Type B pancreatic cell (in vitro differentiated cells): ENCODE measurements at places on chromosomes 4 and X.
A peak's percentile ranks its signal among the peaks of the same experiment; 100 is the strongest.

DNA sequence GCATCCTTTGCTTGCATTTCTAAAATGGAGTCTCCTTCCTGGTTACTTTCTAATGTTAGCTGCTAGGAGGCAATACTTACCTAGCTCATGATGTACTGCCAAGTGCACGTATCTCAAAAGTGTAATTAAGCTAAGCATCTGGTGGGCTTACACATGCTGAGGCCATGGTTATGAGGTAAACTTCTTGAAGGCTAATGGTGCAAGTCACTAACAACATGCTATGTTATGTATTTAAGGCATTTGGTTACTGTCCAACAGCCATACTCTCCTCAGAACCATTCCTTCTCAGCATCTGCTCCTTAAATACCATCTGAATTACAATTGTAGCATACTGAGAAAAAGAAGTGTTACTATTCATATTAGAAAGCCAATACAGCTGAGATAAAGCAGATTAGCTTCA is 318.6 kb upstream of the BMP3 start:
- DNase-seq = no peak

GRCh38 chrX:65647801-65648200 is 19.7 kb upstream of the MSN start:
- DNase-seq = no peak

DNA sequence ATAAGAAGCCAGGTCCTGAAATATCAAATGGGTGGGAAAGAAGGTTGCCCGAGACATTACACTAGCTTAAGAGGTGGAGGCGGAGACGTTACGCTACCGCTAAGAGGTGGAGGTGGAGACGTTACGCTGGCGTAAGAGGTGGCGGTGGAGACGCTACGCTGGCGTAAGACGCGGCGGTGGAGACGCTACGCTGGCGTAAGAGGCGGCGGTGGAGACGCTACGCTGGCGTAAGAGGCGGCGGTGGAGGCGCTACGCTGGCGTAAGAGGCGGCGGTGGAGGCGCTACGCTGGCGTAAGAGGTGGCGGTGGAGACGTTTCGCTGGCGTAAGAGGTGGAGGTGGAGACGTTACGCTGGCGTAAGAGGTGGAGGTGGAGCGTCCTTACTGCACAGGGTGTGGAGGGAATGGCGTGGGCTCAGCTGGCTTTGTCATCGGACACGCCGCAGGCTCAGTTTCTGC is 12.8 kb downstream of the CYP4V2 start:
- no peak for DNase-seq

- DNase-seq = no peak
Observed at GRCh38 chr4:930028-930551, 2.0 kb downstream of the GAK start.

DNA sequence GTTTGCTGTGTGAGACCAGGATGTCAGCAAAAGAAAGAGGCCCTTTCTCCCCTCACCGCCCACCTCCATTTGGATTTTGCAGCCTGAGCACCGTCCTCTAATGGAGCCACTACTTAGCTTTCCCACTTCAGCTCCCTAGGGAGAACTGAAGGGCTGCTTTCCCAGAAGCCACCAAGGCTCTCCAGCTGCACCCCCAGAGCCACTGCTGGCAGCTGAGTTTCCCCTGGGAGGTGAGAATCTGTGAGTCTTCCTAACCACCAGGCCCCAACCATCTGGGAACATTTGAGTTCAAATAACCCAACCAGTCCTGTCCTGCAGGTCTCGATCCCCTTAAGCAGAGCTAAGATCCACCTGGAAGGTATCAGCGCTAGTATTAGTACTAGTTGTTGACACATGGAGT is 173.1 kb upstream of the USP9X start:
- no peak for DNase-seq

- DNase-seq = no peak
Observed at GRCh38 chrX:20046864-20047263, 56.0 kb upstream of the BCLAF3 start.

DNA sequence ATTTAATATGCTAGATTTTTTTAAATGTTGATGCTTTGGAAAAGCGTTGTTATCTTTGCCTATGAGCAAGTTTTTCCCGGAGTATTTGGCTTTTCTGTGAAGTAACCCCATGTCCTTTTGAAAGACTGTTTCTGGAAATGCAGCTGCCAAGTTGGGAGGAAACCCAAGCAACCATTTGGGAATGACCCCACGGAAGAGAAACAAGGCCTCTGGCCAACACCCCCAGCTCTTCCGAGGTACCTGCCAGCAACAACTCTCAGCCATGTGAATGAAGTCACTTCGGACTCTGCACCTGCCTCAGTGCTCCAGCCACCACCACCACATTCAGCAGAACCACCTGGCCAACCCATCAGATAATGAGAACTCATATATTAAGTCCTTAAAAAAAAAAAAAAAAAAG is 36.2 kb upstream of the DHRSX start:
- DNase-seq = no peak

- no peak for DNase-seq
Observed at GRCh38 chr4:109631532-109632108, 71.6 kb downstream of the MCUB start.

DNA sequence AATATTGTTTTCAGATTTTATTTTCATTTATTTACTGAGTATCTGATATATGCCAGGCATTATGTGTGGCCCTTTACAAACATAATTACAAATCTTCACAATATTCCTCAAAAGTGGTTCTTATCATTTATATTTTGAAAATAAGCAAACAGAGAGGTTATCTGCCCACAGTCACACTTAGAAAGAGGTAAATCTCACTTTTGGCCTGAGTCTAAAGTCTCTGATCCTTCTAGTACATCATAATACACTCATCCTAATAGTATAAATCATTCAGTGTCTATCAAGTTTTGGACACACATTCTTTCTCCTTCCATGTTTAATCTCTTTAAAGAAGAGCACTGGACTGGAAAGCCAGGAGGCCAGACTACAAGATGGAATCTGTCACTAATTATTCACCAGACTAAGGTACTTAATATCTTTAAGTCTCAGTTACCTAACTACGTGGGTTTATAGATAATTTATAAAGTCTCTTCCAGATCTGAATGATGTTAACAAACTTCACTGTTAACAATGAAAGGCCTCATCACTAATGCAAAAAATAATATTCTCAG is 281.3 kb downstream of the PPP3CA start:
- DNase-seq = no peak

DNA sequence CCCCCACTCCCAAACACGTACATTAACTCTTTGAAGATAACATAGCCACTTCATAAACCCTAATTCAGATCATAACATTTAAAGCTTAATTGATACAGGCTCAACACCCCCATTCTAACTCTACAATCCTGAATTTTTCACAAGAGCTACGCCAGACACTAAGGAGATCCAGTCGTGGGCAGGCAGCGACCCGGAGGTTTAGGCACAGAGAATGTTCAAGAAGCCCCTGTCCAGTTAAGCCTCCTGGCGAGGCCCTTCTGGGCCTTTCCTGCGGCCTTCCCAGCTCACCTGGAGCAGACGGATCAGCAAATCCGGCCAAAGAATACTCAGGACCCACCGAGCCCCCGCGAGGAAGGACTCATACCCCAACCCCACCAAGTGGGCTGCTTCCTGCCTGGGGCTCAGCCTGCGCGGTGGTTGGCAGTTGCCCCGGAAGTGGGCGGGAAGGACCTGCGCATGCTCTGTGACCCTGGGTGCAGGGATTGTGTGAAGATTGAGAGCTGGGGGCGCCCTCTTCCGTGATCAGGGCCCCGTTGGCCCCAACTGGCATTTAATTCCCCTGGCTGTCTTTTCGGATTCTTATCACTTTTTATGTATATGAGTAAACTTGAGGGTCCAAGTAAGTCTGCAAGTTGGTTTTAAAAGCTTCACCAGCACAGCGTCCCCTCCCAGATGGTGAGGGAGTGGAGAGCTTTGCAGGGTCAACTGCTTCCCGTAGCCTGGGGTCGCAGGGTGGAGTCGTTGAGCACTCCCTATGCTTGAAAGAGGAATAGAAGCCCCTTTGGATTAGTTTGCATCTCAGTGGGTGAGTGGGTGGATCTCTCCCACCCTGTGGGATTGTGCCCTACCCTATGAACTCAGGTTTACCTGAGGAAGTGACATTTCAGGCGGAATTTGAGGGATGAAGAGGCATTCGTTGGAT is at the start of gene TRIM61:
TRIM61 (minus strand) TSS at position 415 of the 922 bp plus-strand sequence. CDS start 7,655 bp downstream, outside the sequence.
- DNase-seq = peak; percentile 71

- DNase-seq = no peak
Observed at GRCh38 chr4:158197194-158197776, 13.0 kb upstream of the TMEM144 start.

- no peak for DNase-seq
Observed at GRCh38 chr4:186265683-186266652, at the start of gene F11. F11 (plus strand) TSS chr4:186266189; CDS start chr4:186267137, 948 bp downstream.

DNA sequence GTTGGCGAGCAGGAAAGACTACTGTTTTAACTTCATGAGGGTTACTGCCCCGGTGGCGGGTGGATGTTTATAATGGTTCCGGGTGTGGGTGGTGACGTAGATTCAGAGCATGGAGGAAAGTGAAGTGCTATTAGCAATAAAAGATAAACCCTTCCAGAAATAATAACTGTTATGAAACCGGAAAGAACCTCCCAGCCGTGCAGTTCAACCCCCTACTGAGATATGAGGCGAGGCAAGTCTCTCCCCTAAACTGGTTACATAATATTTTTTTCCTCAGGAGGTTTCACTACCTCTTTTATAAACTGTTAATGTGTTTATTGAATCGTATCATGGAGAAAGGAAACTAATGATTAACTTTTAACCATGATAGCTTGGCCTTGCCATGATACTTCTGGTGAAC is 33.9 kb upstream of the STIM2 start:
- DNase-seq = no peak

- DNase-seq = no peak
Observed at GRCh38 chr4:2794486-2795299, 1.8 kb downstream of the SH3BP2 start.

- DNase-seq = no peak
Observed at GRCh38 chr4:1599491-1600210, 84.5 kb downstream of the FAM53A start.

GRCh38 chrX:1657367-1658070 is 42.7 kb downstream of the ASMT start:
- DNase-seq = no peak

DNA sequence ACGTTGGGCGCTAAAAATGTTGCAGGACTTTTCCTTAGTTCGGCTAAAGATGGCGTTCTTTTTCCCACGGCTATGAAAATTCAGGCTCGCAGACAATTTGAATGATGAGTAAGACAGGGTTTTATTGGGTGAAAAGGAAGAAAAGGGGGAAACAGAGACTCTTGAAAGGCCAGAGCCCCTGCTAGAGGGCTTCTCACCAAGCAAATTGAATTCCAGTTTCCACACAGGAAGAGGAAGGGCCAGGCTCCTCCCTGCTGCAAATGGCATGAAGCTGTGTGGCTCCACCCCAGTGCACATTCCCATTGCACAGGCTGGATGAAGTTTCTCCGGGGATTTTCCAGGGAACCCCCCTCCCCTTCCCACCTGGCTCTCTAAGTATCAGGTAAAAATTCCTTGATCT is 210.9 kb downstream of the KLHL4 start:
- no peak for DNase-seq

- DNase-seq = no peak
Observed at GRCh38 chrX:152819266-152819665, 11.3 kb downstream of the CETN2 start.

GRCh38 chr4:167550021-167550420 is 315.7 kb upstream of the SPOCK3 start:
- no peak for DNase-seq

GRCh38 chr4:76546759-76547742 is 112.0 kb downstream of the SHROOM3 start:
- no peak for DNase-seq

GRCh38 chr4:78799551-78800495 is 23.7 kb downstream of the BMP2K start:
- no peak for DNase-seq

GRCh38 chr4:186019269-186019668 is 49.7 kb upstream of the TLR3 start:
- DNase-seq = no peak

- no peak for DNase-seq
Observed at GRCh38 chrX:19544693-19545305, 29.5 kb upstream of the MAP3K15 start.

- no peak for DNase-seq
Observed at GRCh38 chr4:183830438-183830985, 74.6 kb upstream of the STOX2 start.

DNA sequence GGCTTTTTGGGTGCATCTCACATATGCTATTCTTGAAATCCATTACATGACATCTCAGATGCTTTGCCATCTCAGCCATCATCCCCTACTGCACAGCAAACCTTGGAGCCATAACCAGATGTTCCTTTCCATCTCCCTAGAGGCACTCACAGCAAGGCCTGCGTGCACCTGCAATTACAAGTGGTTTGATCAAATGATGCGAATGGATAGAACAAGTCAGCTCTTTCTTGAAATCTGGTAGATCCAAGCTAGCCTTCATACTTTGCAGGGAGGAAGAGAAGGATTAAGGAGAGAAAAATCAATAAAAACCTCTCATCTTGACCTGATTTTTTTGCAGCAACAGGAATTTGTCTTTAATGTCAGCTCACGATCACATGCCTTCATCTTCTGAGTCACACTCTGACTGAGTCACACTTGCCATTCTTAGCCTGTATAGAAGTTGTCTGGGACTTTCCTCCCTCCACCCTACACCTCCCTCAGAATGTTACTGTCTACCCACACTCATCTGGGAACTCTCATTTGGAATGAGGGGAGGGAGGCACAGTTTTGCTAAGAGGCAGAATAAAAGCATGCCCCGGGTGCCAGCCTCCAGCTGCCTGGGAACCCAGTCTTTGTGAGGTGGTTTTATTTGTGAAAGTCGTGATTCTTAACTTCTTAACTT is 11.9 kb upstream of the TRIML1 start:
- DNase-seq = no peak

DNA sequence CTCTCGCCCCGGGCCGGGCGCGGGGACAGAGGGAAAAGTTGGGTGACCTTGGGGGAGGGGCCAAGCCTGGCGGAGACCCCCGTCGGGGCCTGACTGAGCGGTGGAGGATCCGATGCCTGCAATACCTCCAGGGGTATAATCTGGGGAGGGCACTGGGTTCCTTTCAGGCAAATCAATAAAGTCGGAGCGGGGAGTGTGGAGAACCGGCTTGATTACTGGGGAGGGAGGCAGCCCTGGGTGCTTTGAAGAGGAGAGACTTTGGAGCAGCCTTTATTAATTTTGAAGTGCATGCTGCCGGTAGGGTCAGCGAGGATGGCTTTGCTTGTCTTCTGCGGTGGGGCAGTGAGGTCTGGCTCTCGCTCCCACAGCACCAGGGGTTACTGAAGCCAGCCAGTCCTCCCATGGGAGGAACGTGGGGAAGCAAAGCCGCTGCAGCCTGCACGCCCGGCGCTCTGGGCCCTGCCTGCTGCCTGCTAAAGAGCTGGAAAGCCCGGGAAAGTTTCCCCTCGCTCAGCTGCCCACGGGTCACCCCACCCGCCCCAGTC is 403 bp upstream of the LGI2 start:
- DNase-seq = no peak
